ENCODE measurements at places on chromosomes 1 and 21. TPM values are rescaled to one million over a fixed set of nuclear protein-coding genes. Genes with fewer than 3 reads are reported as not detected.

GRCh38 chr1:6600410-6601048 is 2.1 kb downstream of the KLHL21 start:
- DNase-seq, result no peak

GRCh38 chr1:221162939-221163338 is 283.7 kb downstream of the HLX start:
- DNase-seq, result no peak

DNA sequence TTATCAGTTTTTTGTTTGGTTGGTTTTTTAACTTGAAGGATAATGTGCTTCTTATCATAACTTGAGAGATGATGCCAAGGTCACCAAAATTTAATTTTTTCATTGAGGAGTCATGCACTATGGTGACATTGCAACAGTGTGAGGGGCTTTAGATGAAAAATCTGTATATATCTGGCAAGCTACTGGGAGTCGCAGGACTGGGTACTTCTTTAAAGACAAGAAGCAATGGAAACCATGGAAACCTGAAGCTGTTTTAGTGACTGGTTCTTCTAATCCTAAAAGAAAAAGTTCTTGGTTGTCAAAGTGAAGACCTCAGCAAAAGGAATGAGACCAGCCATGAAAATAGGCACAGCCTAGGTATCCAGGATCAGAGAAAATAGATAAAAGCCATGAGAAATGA is 31.1 kb downstream of the ZC3H11B start:
- DNase-seq, result no peak

GRCh38 chr1:84715342-84716019 is 25.2 kb upstream of the SSX2IP start:
- no peak for DNase-seq

- no peak for DNase-seq
Observed at GRCh38 chr1:80629304-80629837, 1171.4 kb upstream of the ADGRL2 start.

GRCh38 chr1:35454176-35454575 is 103.0 kb downstream of the KIAA0319L start:
- no peak for DNase-seq

- DNase-seq, result no peak
Observed at GRCh38 chr1:21510113-21510493, 880 bp downstream of the ALPL start.

DNA sequence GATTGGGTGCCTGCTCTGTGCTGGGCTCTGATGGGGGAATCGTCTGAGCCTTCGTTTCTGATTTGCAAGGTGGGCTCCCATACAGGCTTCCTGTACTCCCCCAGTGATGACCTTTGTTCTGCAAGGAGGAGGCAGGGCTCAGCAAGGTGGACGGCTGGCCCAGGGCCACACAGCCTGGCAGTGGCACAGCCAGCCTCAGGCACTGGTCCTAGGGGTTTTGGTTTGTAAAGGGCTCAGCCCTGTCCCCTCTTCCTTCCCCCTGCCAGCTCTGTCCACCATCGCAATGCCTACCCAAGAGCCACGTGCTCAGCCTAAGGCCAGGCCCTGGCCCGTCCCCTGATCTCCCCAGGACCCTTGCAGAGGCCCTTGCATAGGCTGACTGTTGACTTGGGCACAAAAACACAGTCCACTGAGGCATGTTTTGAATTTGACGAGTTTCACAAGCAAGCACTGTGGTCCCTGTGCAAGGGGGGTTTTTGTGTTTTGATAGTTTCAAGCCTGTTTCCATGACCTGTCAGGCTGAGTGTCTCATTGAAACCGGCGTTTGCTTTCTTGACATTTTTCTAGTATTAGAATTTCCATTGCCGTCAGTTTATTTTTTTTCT is 39.5 kb upstream of the TNFRSF1B start:
- DNase-seq, result no peak

GRCh38 chr21:36841866-36842265 is 124.6 kb downstream of the HLCS start:
- DNase-seq, result no peak

GRCh38 chr21:38352536-38353219 is 95.9 kb downstream of the KCNJ15 start:
- DNase-seq, result peak; percentile 75

- DNase-seq, result no peak
Observed at GRCh38 chr21:26544201-26544775, 28.8 kb downstream of the CYYR1 start.

- DNase-seq, result no peak
Observed at GRCh38 chr1:106748606-106749005, 307.9 kb upstream of the PRMT6 start.

DNA sequence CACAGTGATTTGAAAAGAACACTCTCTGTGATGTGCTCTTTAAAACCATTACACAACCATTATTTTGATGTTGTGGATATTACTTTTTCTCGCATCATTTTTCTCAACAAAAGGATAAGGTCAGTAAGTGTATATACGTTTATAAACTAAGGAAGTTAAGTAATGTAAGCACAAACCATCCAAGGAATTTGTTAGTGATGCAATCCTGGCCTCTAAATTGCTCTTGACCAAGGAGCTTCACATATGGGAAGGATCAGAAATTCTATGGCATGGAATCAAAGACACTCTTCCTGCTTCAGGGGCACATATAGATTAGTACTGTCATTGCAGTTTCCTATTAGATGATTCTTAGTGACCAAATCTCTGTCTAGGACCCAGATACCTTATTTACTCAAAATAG is 3.6 kb upstream of the PPP2R5A start:
- no peak for DNase-seq

GRCh38 chr1:185540295-185540694 is 193.9 kb upstream of the HMCN1 start:
- DNase-seq, result no peak

DNA sequence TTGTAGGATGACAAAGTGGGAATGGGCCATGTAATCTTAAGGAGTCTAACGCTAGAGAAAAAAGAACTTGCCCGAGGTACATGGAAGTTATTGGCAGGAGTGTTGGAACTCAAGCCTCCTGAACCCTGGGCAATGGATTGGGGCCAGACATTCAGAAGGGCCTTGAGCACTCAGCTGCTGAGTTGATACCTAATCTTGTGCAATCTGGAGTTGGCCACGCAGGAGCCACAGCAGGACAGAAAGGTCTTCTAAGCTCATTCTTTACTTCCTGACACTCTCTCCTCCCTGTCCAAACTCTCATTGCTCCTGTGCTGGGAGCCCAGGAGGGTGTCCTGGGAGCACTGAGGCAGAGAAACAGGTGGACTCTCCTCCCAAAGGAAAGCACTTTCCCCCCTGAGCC is 25.1 kb upstream of the CSF1 start:
- DNase-seq, result no peak

DNA sequence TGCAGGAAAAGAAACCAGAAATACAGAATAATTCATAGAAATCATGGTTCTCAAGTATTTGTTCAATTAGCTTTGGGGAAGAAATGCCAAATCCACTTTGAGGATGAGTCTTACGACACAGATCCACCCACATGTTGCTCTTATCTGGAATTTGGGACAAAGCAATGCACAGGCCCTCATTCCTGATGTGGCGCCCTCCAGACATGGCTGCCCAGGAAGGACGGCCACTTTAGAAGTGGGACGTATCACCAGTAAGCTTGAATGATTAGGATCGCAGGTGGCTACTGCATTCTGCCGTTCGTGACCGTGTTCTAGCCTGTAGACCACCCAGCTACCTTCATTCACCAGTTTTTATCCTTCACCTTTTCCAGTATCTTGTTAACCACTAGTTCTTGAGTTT is 20.1 kb upstream of the NCMAP start:
- no peak for DNase-seq

DNA sequence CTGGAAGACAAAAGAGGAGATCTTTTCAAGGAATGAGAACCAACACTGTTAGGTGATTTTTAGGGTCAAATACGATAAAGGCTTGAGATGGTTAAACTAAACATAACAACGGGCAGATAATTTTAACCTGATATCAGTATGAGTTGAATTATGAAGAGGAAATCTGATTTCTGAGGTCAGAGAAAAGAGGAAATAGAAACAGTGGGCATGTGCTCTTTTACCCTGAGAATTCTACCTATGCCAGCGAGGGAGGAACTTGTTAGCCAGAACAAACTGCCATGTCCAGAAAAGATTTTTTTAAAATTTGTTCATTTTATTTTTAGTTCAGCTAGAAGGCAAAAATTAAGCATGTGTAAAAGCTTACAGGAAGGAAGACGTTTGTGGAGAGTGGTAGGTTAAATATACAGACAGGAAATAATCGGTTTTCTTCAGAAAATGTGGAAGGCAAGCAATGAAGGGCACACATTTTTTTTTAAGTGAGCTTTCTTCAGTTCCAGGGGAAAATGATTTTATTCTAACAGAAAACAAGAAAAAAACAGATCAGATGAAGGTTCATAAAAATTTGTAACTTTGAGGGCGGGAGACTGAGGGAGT is 1745.3 kb downstream of the MRPL39 start:
- no peak for DNase-seq

GRCh38 chr1:222314839-222315238 is 233.1 kb downstream of the HHIPL2 start:
- DNase-seq, result no peak

DNA sequence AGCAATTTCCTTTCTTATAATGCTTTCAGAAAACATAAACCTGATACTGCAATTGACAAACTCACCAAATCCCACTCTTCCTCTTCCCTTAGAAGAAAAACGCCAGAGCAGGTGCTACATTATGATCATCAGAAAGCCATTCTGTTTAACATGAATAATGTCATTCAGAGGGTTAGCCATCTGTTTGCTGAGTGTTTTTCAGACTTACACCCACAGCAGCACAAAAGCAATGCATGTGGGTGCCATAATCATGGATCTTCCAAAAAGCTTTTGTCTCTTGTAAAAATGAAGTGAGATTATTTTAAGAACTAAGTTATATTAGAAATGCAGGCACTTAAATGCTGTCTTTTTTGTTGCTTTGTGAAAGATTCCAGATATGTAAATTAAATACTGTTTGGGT is 204.6 kb upstream of the TMPRSS15 start:
- no peak for DNase-seq

DNA sequence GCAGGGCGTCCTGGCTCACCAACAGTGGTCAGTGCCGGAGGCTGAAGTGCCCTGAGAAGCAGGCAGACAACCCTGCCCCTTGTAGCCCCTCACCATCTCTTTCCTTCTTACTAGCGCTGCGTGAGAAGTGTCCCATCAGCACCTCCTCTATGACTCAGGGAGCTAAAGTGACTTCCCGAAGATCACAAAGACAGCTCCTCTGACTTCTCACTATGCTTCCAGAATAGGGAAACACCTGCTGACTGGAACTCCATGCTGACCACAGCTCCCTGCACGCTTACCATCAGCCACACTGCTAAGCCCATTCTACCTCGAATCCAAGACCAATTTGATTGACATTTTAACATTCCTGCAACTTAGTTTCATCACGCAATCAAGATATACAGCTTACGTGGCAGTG is 92.8 kb downstream of the JAK1 start:
- no peak for DNase-seq

DNA sequence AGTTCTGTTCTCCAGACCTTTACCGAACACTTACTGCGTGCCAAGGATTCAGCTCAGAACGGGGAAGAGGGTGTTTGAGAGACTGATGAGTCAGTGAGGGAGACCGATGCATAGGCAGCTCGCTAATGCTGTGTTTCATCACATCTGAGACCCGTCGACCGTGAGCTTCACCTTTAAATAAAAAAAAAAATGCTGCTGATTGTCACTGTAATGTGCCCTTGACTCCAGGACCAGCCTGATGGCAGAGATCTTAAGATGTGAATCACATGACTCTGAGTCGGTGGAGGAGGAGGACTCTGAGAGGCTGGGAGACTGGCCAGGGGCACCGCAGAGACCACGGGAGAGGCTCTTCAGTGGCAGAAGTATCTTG is 28.8 kb downstream of the SPSB1 start:
- DNase-seq, result no peak

GRCh38 chr21:43268086-43268803 is 99.4 kb downstream of the CRYAA start:
- DNase-seq, result no peak

DNA sequence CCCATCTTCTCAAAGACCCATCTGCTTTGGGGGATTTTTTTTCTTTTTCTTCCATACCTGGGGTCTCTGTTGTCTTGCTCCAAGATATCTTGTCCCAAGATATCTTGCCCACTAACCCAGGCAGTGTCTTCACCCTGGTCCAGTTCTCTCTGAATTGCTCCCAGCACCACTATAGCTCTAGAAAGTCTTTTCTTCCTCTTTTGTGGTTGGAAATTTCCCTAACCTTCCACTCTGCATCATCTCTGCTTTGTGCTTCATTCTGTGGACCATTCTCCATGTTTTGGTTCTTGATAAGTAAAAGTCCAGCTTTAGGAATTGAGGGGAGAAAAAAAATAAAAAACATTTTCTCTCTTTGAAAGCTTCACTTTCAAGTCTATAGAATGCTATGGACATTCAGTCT is 20.9 kb downstream of the STYXL2 start:
- no peak for DNase-seq

DNA sequence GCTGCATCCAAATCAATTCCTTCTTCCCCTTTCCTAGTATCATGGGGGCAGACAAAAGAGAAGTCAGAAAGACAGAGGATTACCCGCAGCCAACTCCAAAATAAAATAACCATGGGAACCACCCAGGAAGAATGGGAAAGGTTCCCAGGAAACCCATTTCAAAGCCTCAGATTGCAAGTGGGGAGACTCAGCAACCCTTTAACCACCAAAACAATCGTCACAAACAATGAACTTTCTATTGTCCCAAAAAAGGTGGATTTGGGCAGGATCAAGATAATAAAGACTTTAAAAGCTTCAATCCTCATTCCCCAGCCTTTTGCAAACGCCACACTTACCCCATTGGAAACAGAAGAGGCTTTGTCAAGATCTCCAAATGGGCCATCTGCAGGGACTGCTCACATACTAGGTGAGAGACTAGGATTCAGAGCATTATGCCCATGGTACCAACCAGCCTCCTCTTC is 5.1 kb downstream of the TIAM1 start:
- no peak for DNase-seq

GRCh38 chr1:34060901-34061415 is 104.1 kb downstream of the CSMD2 start:
- DNase-seq, result no peak

- no peak for DNase-seq
Observed at GRCh38 chr1:228143480-228144192, 3.6 kb downstream of the GUK1 start.

Gene MANEAL
- 28.6 TPM for total RNA-seq

Gene BCAS2
- 30.7 TPM for total RNA-seq

Gene WNT3A
- not detected for total RNA-seq

Gene KCNA2
- not detected for total RNA-seq

Gene HCN3
- total RNA-seq, result 19.6 TPM

Gene CGN
- total RNA-seq, result 113 TPM

Gene CNR2
- not detected for total RNA-seq

Gene SEMA6C
- 2.2 TPM for total RNA-seq

Gene CLIC4
- total RNA-seq, result 62.7 TPM

Gene RAB42
- total RNA-seq, result 1.1 TPM

Gene FAM167B
- total RNA-seq, result 1.8 TPM

Gene PCAT6
- total RNA-seq, result 2.8 TPM

Gene SPRR2F
- total RNA-seq, result not detected

Gene HSD3B1
- total RNA-seq, result not detected

Gene ACTL8
- not detected for total RNA-seq

Gene S100A7A
- total RNA-seq, result not detected

Gene TRAF5
- 13.7 TPM for total RNA-seq
